ENCODE measurements at places on chromosomes 6 and 20. TPM values are rescaled to one million over a fixed set of nuclear protein-coding genes. Genes with fewer than 3 reads are reported as not detected.

The CAPN11 gene
- polyA plus RNA-seq, result 0.09 TPM

The TNXB gene
- polyA plus RNA-seq, result 1.7 TPM

The NMBR gene
- not detected for polyA plus RNA-seq

The MUCL3 gene
- polyA plus RNA-seq, result 0.04 TPM

DNA sequence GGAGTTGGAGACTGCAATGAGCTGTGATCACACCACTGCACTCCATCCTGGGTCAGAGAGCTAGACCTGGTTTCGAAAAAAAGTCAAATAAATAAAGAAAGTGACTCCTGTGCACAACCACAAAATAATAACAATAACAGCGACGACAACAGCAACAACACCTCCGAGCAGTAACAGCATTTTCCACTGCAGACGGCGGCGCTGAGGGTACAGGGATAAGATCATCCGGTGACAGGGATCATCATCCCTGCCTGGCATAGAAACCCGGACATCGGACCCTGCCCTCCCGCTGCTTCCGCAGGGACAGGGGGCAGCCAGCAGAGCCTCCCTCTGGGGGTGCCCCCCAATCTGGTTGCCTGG lies 11.5 kb downstream of the SRXN1 start:
- peak; percentile 63 for DNase-seq

DNA sequence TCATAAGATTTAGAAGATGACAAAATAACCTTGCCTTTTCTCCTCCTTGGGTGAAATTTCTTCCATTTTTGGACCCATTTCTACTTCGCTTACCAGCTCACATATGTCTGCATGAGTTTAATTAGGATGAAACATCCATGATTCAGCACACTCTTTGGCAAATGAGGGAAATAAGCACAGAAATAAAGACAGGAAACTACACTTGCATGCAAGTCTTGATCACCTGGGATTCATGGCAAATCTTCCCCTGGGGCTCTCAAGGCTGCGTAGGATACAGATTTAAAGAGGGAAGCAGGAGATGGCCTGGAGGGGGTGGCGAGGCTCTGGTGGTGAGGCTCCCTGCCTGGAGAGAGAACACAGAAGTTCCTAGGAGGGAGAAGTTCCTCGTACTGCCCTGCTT lies 147.8 kb downstream of the EDN3 start:
- DNase-seq, result no peak

DNA sequence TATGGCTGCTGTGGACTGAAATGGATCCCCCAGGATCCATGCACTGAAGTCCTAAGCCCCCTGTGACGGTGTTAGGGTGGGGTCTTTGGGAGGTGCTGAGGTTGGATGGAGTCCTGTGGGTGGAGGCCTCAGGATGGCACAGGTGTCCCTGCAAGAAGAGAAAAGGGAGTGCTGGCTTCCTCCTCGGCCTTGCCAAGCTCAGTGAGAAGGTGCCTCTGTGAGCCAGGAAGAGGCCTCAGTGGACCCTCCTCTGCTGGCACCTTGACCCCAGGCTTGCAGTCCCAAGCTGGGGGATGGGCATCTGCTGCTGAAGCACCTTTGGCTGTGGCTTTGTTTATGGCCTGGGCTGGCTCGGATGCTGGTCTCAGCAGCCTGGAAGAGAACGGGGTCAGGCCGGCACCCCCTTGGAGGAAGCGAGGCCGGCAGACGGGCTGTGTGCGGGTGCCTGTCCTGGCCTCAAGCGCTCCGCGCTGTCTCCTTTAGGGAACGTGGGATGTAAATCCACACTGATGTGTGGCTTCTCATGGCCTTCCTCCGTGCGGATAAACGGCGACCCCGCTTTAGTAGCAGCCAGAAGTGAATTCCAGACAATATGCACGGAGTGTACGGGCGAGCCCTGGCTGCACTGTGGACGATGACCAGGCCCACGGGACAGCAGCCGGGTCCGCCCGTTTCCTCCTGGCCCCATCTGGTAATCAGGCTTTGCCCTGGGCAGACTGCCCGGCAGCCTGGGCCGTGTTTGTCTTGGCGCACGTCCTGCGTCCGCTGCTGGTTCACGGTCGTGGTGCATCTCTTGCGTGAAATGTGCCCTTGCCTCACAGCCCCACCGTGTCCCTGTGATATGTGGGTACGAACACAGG lies 182.6 kb downstream of the ERMARD start:
- no peak for DNase-seq

- DNase-seq, result no peak
Observed at GRCh38 chr6:37625591-37626374, 71.9 kb downstream of the MDGA1 start.

DNA sequence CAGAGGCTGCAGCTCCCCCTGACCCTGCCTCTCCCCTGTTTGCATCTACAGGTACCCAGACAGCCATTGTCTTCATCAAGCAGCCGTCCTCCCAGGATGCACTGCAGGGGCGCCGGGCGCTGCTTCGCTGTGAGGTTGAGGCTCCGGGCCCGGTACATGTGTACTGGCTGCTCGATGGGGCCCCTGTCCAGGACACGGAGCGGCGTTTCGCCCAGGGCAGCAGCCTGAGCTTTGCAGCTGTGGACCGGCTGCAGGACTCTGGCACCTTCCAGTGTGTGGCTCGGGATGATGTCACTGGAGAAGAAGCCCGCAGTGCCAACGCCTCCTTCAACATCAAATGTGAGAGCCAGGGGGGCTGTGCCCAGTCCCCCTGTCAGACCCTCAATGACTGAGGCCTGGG lies 42.1 kb upstream of the SRF start:
- no peak for DNase-seq
